Fibroblast of mammary gland (primary cell): ENCODE measurements at places on chromosomes 4 and X.
A peak's percentile ranks its signal among the peaks of the same experiment; 100 is the strongest.

- DNase-seq = no peak
Observed at GRCh38 chrX:1316527-1316926, 20.1 kb upstream of the IL3RA start.

- DNase-seq = peak; percentile 1
Observed at GRCh38 chr4:41318839-41319530, 62.3 kb downstream of the UCHL1 start.

- no peak for DNase-seq
Observed at GRCh38 chr4:143343276-143343831, 6.7 kb downstream of the GAB1 start.

DNA sequence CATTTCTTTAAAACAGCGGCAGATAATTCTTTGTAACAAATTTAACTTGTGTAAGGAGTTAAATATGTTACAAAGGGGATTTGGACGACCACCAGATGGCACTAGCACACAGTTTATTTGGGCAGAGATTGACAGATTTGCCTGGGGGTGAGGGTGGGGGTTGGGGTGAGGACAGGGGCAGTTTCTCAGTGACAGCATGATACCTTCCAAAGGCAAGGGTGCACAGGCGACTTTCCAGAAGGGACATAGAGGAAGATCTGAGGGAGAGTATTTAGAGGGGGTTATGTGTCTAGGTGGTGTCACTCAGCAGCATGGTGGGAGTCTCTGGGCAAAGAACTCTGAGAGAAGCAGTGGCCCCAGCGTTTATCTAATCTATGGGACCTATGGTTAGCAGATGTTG is 9.6 kb upstream of the TMA16 start:
- peak; percentile 52 for DNase-seq

DNA sequence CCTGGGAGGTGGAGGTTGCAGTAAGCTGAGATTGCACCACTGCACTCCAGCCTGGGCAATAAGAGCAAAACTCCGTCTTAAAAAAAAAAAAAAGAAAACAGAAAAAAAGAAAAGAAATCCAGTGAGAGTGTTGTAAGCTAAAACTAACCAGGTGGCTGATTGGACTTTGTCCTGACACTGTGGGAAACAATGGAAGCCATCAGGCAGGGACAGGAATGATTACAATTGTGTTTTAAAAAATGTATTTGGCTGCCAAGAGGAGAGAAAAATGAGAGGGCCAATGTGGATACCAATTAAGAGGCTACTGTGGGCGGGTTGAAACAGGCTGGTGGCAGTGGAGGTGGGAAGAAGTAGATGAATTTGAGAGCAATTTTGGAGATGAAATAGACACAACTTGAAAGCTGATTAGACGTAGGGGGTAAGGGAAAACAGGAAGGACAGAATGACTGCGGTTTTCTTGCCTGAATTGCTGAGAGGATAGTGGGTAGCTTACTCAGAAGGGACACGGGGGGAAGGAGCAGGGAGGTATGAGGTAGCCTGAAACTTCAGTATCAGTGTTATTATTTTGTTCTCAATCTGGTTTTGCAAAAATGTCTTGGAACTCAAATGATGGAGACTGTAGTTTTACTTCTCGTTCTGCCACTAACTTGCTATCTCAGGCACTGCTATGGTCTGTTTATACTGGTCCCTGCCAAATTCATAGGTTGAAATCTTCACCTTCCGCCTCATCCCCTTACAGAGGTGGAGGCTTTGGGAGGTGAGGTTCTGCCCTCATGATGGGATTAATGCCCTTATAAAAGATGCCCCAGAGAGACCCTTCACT is 45.6 kb upstream of the CHRNA9 start:
- DNase-seq = peak; percentile 52

DNA sequence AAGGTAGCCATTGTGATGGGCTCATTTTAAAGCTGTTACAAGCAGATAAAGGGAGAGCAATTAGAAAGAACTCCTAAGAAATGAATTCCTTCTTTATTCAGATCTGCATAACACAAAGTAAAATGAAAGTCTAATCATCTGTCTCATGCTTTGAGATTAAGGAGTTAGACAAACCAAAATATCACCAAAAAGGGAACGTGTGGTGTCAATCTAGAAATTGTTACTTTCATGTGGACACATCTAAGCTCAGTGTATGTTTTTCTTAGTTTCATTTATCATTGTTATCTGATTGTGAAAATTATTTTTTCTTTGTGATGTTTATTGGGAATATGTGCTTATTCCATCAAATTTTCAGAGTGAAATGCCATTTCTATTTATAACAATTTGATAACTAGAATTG is 80.3 kb downstream of the BANK1 start:
- no peak for DNase-seq

GRCh38 chr4:144313370-144313769 is 172.9 kb upstream of the GYPA start:
- no peak for DNase-seq

DNA sequence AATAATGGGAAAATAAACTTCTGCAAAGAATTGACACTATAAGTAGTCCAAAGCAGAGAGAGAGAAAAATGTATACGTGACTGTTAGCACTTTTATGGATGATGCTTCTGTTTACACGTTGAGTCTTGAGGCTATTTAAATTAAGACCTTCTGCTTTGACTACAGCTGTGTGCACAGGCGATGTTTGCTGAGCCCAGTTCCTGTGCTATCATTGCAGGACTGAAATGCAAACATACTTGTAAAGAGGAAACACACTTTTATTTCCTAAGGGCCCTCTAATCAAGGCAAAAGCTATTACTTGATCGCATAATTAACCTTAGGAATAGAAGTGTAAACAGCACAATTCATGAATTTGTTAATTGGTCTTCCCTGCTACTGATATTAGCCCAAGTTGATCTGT is 226.9 kb downstream of the FBXW7 start:
- no peak for DNase-seq

GRCh38 chrX:24332878-24333277 is 19.0 kb upstream of the SUPT20HL2 start:
- DNase-seq = no peak

- DNase-seq = peak; percentile 56
Observed at GRCh38 chr4:2858451-2859217, 15.0 kb downstream of the ADD1 start.

- no peak for DNase-seq
Observed at GRCh38 chrX:12906046-12906761, at the start of gene TLR8. Gene TLR8 (plus strand): TSS chrX:12906620. CDS start chrX:12906707, 87 bp downstream.

DNA sequence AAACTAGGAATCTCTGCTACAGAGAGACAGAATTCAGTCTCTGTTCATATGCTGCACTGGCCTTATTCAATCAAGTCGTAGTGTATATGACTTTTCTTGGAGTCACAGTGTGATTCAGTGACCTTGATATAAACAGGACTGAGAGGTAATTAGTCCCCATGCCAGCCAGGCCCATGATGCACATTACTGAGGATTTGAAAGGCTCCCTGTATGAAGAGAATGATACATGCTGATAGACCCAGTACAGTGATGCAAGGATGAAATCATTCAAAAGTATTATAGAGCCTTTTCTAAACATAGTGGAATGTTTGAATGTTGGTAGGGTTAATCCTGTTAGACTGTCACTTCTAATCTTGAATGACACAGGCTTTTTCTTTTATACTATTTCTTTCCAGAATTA is 34.1 kb downstream of the ANXA3 start:
- DNase-seq = peak; percentile 29

DNA sequence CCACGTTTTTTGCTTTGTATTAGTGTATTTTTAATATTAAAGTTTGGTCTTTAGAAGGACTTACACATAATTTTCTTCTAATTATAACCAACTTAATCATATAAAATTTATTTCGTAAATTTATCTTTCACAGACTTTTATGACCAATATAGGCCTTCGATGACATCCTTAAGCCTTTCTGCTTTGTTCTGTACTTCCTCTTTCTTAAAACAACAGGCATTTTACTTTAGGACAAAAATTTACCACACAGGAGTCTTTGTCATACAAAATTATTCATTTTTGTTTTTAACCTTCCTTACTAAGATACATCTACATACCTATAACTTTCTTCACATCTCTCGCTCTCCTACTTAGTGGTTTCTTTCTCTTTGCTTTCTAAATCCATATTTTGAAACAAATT is 56.3 kb downstream of the RGS12 start:
- DNase-seq = no peak

DNA sequence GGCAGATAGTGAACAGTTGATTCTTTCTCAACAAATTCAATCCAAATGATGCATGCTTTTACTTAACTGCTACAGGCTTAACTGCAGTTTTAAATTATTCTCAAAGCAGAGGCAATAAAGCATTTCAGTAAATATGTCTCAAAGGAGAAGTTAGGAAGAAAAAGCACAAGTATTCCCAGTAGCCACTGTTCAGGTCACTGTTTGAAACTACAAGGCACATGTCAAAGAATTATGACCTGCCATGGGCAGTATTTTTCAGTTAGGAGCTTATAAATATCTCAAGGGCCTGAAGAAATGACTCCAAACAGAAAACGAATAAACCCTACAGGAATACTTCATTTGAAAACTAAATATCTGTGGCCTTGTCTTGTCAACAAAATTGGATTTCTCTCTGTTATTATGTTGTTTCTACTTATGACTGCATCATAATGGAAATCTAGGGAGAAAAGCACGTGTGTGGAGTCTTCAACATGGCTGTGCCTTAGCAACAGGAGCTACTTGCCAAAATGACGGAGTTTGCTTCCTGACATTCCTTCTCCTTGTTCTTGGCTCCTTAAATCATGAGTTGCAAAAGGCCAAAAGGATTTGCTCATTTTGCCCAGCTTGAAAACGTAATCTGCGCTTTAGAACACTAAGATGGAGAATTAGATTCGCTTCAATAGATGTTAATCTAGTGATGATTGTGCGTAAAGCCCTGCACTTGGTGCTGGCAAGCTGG is 67.6 kb upstream of the GPR101 start:
- no peak for DNase-seq

DNA sequence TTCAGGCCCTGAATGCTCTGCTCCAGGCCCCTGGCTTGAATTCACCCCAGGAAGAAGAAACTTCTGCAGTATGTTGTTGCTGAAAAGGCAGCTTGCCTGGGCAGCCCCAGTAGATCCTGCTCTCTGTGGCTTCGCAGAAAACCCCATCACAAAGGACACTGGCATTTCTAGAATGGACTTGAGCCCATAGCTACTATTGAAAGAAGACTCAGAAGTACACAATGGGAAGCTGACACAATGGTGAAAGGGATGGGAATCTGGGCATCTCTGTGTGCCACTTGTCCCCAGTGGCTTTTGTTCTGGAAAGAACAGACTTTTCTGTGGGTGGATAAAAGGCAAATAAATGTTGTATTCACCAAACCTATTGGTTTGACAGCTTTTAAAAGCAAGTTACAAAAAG is 67.4 kb upstream of the SCML1 start:
- DNase-seq = no peak

- no peak for DNase-seq
Observed at GRCh38 chr4:113504422-113504821, 257.1 kb downstream of the CAMK2D start.

DNA sequence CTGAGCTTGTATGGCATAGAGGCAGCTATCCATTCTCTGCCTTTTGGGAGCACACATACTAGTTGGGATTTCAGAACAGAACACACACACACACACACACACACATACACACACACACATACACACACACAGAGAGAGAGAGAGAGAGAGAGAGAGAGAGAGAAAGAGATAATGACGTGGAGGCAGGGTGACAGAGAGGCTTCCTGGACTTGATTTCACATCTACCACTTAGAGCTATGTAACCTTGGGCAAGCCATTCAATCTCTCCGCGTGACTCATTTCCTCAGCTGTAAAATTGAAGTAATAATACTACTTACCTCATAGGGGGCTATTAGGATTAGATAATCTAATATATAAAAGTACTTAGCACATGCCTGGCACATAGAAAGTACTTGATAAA is 12.3 kb upstream of the GRIA3 start:
- peak; percentile 61 for DNase-seq

- peak; percentile 49 for DNase-seq
Observed at GRCh38 chrX:103919270-103919637, 43.2 kb upstream of the TMSB15B start.

DNA sequence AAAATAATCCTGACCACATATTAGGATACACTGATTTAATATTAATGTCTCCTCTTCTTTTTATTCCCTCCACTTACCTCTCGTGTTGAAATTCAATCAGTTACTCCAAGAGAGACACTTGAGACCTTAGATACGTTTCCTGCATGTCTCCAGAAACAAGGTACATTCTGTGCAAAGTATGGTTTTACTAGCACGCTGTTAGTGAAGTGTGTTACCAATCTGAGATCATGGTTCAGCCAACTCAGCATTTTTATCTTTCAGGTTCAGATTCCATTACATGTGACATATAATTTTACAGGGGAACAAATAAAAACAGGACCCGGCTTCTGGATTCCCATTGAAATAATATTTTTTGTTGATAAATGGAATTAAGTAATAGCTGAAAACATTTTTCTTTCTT is 32.2 kb downstream of the PDLIM5 start:
- no peak for DNase-seq

- DNase-seq = no peak
Observed at GRCh38 chrX:152876931-152877840, 20.7 kb upstream of the ZNF185 start.

DNA sequence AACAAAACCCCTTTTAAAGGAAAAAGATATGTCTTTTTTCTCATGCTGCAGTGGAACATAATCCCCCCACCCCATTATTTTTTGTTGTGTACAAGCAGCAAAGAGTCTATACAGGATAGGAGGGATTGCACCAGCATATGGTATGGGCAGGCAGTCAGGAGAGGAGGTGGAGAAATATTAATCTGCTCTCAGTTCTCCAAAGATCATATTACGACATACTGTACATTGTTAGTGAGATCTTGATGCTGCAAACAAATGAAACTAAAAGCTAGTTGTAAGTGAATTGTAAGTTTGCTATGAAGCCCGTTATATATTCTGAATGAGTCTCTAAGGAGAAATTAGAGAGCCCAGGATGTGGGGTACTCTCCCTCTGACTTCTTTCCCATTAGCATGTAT is 75.3 kb downstream of the RAPGEF2 start:
- peak; percentile 58 for DNase-seq

- DNase-seq = no peak
Observed at GRCh38 chr4:37531151-37531550, 155.0 kb downstream of the RELL1 start.

GRCh38 chr4:7799306-7799705 is 140.4 kb downstream of the AFAP1 start:
- DNase-seq = no peak

- no peak for DNase-seq
Observed at GRCh38 chr4:35884714-35885480, 359.4 kb downstream of the ARAP2 start.

GRCh38 chr4:65023883-65024670 is 614.8 kb upstream of the TECRL start:
- DNase-seq = no peak

GRCh38 chrX:72052415-72053090 is 79.2 kb downstream of the RTL5 start:
- DNase-seq = peak; percentile 14

- DNase-seq = no peak
Observed at GRCh38 chr4:8820178-8821102, 51.2 kb downstream of the HMX1 start.

GRCh38 chr4:110188113-110188512 is 10.3 kb downstream of the ELOVL6 start:
- DNase-seq = no peak

- no peak for DNase-seq
Observed at GRCh38 chr4:64857815-64858214, 448.6 kb upstream of the TECRL start.
